ENCODE measurements at places on chromosomes 3 and 15.

DNA sequence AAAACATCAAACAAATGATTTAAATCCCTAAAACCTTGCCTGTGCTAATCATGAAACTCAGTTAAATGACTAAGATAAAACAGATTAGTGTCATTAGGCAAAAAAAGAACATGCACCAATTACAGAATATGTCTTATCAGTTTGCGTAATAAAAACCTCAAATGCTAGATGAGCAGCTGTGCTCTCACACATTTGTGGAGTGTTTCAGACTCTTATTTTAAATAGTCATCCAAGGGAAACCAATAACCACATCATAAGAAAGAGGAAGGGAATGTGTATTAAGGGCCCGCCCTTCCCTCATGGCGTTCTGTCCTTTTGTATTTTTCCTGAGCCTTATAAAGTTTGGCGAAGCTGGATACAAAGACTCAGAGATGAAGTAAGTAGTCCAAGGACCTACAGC is 6.6 kb downstream of the SAMMSON start:
- DNase-seq, result no peak

GRCh38 chr3:161674402-161674801 is 177.8 kb downstream of the OTOL1 start:
- DNase-seq, result no peak

GRCh38 chr3:9499455-9500107 is 54.0 kb downstream of the LHFPL4 start:
- DNase-seq, result no peak

DNA sequence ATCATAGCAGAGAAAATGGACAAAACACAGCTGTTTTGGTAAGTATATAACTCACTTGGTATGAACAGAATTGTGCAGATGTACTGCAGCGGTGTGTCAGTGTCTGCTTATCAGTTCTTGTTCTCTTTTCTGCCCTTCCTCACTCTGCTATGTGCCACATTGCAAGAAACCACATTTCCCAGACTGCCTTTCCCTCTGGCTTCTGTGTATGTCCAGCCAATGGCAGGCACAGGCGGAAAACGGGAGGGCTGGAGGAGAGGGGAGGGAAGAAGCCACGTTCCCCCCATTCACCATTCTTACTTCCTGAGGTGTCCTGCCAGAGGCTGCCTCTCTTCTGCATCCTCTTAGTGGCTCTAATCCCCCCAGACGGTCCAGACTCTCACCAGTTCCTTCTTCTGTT is 15.4 kb downstream of the HHLA2 start:
- peak; percentile 7 for DNase-seq

DNA sequence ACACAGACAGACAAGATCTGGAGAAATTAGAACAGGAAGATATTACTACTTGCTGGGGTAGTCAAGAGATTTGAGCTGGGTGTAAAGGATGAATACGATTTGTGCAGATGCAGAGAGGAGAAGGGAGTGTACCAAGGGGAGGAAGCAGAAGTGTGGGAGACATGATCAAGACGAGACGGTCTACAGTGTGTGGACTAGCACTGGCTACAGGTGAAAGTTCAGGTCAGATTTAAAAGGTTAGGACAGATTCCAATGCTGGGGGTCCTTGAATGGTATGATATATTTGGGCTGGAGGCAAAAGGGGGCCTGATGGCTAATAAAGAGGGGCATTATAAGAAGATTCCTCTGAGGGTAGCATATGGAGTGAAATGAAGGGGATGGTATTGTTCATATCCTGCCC is 12.1 kb downstream of the LDHAL6B start:
- no peak for DNase-seq

DNA sequence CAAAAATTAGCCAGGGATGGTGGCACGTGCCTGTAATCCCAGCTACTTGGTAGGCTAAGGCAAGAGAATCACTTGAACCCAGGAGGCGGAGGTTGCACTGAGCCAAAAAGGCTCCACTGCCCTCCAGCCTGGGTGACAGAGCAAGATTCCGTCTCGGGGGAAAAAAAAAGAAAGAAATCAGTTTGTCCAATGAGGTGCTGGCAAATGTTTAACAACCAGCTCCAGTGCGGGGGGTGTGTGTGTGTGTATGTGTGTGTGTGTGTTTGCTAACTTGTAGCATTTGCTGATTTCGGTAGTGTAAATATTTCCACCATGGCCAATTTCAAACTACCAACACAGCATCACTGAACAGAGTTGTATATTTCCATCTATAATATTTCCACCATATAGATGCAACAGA is 23.8 kb upstream of the IDH2 start:
- DNase-seq, result no peak

- DNase-seq, result no peak
These were observed 43.7 kb upstream of the MRPL3 start for GRCh38 chr3:131546441-131546840.

DNA sequence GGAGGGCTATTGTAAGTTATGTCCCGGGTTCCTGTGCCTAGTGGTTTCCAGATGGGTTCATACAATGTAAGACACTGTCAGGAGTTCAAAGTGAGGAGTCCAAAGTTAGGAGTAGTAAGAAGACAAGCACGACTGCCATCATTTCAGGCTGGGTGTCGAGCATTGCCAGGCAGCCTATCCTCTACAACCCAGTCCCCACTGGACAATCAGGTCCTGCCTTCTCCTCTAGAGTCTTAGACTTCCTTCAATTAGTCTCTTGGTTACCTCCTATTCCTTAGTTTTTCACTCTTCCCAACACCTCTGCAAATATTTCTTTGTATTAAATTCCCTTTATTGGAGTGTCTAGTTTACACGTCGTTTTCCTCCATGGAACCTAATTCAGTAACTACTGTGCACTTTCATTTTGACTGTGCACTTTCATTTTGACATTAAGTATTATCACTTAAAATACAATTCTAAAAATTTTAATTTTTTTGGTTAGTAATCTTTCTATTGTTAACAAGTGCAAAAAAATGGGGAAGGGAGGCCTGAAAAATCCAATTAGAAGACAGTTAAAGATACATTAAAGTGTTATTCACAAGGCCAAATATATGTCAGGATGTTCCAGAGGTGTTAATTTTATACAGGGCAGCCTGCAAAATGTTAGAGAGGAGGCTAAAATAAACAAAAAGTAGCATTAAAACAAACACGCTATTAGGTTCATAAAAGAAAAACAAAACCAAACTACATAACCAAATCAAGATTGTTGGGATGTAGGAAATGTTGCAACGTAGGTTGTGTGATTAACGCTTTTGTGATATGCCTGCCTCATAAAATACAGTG is 155.3 kb downstream of the TBL1XR1 start:
- no peak for DNase-seq

- no peak for DNase-seq
These were observed 18.2 kb downstream of the CSNK1G1 start for GRCh38 chr15:64337761-64338160.

DNA sequence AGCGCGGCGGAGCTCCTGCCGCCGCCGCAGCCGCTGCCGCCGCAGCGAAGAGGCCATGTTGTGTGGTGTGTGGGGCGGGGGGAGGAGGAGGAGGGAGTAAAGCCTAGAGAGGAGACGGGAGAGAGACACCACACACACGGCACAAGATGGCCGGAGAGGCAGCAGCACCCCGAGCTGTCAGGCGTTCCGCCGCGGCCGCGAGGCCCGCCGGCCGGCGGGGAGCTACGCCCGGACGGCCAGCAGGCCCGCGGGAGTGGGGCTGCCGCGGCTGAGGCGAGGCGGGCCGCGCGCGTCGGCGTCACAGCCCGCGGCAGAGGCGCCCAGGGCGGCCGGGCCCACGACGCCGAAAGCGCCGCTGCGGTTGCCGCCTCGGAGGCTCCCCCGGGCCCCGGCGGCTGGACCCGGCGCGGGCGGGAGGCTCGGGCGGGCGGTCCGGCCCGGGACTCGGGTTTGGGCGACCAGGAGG is 17.4 kb upstream of the CHD2 start:
- DNase-seq, result no peak

DNA sequence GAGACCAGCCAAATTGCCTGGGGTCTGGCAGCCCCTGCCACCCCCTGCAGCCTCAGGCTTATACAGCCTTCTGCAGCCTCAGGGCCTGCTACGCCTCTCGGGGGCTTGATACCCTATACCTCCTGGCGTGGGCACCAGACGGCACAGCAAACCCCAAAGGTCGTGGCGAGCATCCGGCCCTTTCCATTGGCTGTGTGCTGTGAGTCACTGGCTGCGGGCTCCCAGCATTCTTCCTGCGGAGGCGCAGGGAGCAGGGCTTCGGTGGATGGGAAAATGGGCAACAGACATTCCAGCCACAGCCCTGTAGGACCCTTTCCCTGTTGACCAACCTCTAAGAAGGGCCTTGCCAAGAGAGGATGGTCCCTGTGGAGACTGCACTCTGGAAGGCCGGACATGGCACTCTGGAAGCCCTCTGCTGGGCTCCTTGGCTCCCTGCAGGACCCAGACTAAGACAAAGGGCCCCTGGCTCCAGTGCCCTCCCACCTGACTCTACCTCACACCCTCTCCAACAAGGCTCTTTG is 59.6 kb downstream of the ITGA11 start:
- DNase-seq, result peak; percentile 57

DNA sequence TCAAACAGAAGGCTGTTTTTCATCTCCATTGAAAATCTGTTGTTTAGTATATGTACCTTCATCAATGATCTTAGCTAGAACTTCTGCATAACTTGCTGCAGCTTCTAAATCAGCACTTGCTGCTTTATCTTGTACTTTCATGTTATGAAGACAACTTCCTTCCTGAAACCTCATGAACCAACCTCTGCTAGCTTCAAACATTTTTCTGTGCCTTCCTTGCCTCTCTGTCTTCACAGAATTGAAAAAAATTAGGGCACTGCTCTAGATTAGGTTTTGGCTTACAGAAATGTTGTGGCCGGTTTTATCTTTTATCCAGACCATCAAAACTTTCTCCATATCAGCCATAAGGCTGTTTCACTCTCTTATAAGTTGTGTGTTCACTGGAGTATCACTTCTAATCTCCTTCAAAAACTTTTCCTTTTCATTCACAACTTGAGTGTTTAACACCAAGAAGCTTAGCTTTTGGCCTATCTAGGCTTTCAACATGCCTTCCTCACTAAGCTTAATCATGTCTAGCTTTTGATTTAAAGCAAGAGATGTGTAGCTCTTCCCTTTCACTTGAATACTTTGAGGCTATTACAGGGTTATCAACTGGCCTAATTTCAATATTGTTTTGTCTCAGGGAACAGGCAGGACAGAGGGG is 78.6 kb downstream of the IGSF11 start:
- DNase-seq, result no peak

DNA sequence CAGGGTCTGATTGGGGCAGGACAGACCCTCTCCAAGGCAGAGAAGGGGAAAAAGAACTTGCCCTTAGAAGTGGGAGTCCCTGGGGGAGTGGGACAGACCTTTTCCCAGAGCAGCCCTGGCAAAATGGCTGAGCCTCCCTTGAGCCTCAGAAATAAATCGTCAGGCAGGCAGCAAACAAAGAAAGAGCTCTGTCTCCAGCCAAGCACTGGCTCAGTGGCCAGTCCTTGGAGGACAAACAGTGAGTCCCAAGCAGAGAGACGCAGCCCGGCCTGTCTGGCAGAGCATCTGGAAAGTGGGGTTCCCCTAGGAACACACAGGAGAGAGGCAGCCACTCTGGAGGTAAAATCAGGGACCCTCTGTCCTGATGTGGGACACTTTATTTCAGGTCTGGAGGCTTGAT is 1.8 kb downstream of the SLC6A1 start:
- no peak for DNase-seq

- DNase-seq, result no peak
These were observed 20.2 kb downstream of the AMOTL2 start for GRCh38 chr3:134353831-134354611.

DNA sequence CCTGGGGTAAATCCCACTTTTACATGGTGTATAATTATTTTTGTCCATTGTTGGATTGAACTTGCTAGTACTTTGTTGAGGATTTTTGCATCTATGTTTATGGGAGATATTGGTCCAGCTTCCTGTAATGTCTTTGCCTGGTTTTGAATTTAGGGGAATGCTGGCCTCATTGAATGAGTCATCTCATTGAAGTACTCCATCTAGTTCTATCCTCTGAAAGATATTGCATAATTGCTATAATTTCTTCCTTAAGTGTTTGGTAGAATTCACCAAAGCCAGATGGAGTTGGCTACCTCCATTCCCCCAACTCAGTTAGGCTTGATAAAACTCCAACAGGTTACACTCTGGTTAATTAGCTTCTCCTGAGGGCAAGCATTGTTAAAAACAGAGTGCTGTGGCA is 237.4 kb upstream of the TGFBR2 start:
- peak; percentile 62 for DNase-seq

Data from cardiac fibroblast (primary cell).